ENCODE measurements at places on chromosomes 2 and 18.

DNA sequence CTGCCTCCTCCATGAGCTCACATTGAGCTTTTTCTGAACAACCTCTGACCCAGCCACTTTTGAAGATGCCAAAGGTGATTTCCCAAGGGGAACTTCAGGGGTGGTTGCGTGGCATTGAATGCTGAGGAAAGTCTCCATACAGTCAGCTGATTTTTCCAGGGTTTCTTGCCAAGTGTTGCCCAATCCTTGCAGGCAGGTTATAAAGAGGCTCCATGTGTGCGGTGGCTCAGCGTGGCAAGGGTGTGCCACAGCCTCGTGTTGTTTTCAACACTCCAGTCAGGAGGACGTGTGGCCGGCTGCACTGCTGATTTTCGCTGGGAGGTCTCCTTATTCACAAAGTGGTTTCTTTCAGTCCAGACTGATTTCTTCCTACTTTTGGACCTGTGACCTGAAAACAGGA, 81.4 kb upstream of the GATA6 start:
- DNase-seq: no peak

GRCh38 chr2:12440731-12441130, 276.0 kb upstream of the TRIB2 start:
- DNase-seq: no peak

DNA sequence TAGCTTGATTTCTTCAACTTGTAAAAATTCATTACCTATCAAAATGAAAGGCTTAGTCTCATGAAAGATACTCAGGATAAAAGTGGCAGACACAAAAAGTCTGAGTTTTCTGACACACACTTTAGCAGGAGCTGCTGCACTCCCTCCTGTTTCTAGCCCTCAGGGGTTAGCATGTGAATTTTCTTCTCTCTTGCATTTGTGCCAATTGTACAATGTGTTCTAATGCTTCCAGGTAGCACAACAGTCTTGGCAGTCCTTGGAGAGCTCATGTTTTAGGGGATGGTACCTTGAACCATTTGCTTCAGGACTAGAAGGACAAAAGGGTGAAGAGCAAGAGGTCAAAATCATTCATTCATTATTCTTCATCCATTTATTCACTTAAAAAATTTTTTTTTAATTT, 316.8 kb downstream of the AFF3 start:
- no peak for DNase-seq

DNA sequence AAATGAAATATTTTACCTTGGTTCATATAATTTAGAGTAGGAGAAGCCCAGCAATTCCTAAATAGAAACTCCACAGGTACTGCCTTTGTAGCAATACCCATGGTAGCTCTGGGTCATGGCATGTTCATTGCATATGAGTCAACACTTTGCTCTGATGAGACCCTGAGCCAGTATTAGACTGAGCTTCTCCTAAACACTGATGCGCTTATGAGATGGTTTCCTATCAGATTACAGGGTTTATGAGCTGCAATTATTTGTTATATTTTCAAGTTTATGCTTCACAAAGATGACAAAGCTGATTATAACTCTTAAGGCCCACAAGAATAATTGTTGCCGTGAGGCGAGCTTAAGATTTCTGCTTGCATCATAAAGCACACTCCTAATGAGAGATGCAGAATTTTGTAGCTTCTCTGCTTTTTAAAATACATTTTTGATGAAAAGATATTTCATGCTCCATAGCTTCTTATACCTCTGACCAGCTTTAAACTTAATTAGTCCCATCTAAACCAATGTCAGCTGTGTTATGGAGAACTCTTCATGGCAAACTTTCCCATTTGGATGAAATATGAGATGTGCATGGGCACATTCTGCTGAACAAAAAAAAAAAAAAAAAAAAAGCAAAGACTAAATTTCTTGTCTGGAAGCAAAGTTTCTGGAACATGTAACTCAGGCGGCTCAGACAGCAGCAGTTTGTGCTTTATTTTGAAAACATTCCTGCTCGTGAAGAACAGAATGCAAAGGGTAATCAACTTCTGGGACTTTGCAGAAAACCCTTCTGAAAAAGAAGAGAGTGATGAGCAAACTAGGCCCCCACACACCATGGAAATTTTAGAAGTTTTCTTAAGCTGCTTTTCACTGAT, 162.6 kb downstream of the KCNE4 start:
- no peak for DNase-seq

DNA sequence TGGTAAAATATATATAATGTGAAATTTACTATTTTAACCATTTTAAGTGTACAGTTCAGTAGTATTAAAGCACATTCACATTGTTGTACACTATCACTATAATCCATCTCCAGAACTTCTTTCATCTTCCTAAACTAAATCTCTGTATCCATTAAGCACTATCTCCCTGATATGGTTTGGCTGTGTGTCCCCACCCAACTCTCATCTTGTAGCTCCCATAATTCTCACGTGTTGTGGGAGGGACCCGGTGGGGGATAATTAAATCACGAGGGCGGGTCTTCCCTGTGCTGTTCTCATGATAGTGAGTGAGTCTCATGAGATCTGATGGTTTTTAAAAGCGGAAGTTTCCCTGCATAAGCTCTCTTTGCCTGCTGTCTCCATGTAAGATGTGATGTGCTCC, 178.9 kb upstream of the NABP1 start:
- DNase-seq: no peak

- DNase-seq: no peak
These were observed 12.7 kb downstream of the TTC39C start for GRCh38 chr18:24027156-24027827.

DNA sequence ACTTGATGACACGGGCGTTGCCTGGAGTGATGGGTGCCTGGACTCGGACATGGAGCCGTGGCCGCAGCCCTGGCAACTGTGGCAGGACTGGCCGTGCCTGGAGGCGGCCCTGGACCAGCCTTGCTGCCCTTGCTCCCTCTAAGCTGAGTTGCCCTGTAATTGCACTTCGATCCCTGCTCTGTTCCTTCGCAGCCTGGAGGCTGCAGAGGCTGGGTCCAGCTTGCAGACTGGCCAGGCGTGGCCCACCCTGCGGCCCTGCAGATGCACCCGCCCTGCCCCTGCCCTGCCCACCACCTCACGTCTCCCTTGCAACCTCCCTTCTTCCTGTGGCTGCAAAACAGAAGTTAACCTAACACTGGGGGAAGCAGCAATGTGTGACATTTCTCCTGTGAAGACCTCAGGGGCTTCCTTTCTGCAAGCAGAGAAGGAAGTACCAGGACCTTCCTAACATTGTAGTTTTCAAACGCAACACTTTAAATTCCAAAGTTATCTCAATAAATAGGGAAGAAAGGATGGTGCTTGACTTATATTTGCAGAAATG, 174.6 kb upstream of the TPO start:
- no peak for DNase-seq

GRCh38 chr18:57220480-57220879, 73.6 kb downstream of the BOD1L2 start:
- no peak for DNase-seq

- no peak for DNase-seq
These were observed 661.6 kb downstream of the PLCL1 start for GRCh38 chr2:198465970-198466369.

DNA sequence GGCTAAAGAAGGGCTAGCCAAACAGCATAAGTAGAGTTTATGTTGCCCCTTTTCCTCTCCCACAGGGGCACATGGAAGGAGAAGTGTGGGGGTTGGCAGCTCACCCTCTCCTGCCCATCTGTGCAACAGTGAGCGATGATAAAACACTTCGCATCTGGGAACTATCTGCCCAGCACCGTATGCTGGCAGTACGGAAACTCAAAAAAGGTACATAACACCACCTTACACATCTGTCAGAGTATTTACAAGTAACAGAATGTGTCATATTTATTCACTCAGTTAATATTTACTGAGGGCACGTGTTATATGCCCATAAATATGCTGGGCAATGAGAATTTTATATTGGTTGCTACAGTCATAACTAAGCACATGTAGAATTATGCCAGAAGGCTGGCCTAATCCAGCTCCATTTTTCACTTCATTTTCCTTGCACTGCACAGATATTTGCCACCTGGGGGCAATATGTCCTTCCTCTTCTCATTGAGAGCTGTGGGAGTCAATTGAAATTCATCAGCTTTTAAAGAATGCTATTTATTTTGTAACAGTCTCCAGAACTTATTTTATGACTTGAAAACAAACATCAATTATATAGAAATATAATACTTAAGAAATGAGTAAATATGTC, 150.6 kb downstream of the RTN4 start:
- DNase-seq: no peak

- DNase-seq: no peak
These were observed 354.9 kb upstream of the SALL3 start for GRCh38 chr18:78624646-78625279.

DNA sequence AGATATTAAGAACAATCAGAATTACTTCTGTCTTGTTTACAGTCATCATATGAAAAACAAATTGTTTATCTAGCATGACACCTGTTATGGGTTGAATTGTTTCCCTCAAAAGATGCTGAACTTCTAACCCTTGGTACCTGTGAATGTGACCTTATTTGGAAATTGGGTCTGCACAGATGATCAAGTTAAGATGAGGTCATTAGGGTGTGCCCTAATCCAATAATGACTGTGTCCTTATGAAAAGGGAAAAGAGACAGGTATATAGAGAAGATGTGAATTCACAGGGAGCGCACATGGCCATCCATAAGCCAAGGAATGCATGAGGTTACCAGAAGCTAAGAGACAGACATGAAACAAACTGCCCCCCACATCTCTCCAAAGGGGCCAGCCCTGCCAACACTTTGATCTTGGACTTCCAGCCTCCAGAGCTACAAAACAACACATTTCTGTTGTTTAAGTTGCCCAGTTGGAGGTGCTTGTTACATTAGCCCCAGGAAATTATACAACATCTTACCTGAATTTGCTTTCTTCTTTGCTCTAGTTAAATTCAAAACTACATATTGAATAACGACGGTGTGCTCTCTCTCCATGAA, 2.3 kb upstream of the HPCAL1 start:
- no peak for DNase-seq

DNA sequence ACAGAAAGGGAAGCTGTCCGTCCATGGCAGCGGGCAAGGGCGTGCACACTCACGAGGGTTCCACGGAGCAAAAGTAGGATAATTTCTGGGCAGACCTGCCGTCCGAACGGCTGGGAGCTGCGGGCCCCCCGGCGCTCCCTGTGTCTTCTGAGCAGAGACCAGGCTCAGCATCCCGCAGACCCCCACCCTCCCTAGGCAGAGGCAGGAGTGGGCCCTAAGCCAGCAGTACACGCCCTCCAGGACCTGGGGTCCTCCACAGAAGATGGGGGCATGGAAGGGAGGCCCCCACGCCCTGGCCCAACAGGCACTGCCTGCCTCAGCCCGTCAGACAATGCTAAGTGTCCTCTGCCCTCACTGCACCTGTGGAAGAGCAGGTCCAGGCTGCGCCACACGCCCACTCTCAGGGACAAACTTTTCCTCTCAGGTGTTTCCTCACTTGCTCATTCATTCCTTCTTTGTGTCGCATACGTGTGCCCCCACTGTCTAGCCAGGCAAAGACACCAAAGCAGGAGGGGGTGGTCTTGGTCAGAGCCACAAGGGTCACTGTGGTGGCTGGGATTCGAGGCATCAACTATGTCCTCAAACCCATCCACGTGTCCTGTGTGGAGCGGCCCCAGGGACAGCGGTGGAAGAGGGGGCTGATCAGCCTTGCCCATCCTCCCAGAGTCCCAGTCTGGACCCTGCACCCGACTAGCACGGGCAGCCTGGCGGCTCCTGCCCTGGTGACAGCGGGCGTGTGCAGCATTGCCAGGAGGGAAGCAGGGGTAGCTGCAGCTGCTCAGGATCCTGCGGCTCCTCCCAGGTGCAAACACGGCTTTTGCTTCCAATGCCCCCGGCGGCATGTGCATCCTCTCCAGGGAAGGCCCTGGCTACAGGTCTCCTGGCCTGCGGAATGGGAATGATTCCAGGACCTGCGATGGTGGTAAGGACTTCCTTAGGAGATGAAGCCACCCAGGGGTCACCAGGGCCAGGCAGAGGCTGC, 2.4 kb upstream of the GPC1 start:
- peak; percentile 5 for DNase-seq

DNA sequence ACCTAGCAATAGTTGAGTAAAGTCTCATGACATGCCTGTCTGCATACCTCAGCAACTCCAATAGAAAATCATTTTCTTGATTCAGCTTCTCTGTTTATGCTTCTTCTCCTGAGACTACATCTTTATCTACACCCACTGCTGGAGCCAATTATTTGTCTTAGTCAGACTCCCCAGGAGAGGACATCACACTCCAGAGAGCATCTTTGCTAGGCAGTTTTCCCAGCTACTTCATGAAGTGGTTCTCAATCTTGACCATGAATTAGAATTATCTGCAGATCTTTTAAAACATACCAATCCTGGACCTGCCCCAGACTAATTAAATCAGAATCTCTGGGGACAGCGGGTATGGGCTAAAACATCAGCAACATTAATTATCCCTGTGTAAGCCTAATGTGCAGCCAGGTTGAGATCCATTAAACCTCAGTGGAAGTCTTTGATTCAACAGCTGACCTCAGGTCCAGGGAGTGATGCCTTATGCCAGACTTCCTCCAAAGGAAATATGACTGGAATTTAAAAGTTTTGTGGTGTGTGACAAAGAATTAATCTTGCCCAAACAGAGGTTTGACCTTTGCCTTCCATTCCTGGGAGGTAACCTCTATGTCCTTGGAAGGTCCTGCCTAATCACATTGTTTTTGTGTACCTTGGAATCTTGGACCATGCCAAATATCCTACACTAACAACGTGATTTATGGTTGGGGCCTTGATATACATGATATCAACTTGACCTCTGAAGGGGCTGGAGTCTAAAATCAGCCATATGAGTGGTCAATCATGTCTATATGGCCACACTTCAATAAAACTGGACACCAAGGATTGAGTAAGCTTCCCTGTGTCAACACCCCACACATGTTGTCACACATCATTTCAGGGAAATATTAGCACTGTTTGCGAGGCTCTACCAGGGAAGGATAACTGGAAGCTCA, 99.3 kb upstream of the DNAJC10 start:
- DNase-seq: no peak

GRCh38 chr18:43757273-43757672, 480.0 kb upstream of the SYT4 start:
- DNase-seq: no peak

Data from activated CD4-positive, alpha-beta T cell treated with anti-CD3 and anti-CD28 coated beads for 36 hours (primary cell).